CD4-positive, alpha-beta memory T cell (primary cell): ENCODE measurements at places on chromosomes 7 and 10.

GRCh38 chr10:112810711-112811151 lies 139.3 kb upstream of the TCF7L2 start:
- no peak for DNase-seq

DNA sequence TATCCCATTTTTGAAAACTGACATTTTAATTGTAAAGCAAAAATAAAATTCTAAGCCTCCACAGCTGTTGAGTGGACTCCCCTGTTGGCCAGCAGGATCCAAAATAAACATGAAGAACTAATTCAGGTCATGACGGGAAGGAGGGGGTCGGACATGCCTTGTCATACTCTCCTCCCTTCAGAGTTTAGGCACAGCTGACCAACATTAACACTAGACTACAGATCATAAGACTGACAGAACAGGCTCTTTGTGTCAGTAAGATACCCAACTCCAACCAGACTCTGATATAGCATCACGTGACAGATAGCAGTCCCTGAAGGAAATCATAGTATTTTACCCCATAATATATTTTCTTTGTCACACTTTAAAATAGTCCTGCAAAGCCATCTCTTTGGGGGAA lies 20.9 kb upstream of the ZNF12 start:
- no peak for DNase-seq

DNA sequence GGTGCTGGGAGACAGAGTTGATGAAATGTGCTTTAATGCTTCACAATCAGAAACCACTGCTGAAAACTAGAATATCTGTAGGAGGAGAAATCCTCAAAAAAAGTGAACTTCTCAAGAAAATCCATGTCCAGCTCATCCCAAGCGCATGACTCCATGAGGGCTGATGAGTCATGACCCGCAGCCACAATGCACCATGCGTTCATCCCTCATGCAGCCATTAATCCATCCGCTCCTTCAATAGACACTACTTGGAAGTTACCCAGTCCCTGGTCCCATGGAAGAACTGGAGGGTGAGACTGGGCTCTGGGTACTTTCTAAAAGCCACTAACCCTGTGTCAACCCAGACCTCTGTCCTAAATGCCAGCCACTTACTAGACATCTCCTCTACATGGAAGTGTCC lies 24.4 kb downstream of the TMEM273 start:
- no peak for DNase-seq

- no peak for DNase-seq
These were observed 30.7 kb upstream of the HPSE2 start for GRCh38 chr10:99266383-99266782.

DNA sequence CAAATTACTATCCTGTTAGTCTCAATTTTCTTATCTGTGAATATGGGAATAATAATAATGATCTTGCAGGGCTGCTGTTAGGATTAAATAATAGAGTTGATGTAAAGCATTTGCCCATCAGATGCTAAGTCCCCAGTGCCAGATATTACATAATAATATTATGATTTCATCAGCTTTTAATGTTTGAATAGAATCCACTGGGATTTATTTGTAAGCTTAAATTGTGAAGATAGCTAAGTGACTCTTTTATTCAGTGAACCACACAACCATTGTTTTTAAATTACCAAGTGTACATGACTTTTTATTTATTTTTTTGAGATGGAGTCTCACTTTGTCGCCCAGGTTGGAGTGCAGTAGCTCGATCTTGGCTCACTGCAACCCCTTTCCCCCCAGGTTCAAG lies 510.3 kb upstream of the DPP6 start:
- no peak for DNase-seq

DNA sequence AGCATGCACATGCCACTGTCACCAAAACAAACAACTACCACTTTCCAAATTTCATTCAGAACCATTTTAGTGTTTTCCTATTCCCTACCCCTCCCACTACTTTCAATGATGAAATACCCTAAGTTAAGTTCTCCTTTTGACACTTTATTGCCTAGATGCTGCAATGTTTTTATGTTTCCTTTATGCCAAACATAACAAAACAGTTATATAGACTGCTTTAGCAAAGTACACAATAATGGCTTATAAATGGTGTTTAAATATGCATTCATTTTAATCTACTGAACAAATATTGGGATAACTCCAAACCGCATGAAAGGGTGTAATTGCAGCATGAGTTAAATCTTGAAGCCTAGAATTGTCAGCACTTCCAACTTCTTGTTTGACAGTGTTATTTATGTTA lies 69.2 kb downstream of the PHYHIPL start:
- DNase-seq: no peak

- DNase-seq: no peak
These were observed 163.2 kb downstream of the DKK1 start for GRCh38 chr10:52477305-52477704.

DNA sequence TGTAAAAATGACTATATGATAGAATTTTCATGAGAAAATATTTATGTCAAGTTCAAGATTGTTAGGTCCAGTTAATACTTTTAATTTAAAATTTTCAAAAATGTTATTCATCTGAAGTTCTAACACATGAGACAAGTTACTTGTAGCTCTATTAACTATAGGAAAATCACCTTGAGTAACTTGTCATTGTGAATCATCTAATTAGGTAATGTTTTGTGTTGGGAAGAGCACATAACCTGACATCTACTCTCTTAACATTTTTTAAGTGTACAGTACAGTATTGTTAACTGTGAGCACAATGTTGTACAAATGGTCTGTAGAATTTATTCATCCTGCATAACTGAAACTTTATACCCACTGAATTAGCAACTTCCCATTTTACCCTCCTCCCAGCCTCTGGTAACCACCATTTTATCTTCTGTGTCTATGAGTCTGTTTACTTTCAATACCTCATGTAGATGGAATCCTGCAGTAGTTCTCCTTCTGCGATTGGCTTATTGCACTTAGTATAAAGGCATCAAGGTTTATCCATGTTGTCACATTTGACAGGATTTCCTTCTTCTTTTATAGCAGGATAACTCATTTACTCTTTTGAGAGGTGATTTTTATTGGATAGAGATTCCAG lies 54.6 kb downstream of the ARL4A start:
- no peak for DNase-seq

- peak; percentile 65 for DNase-seq
These were observed 113.8 kb upstream of the ADO start for GRCh38 chr10:62690703-62691102.

DNA sequence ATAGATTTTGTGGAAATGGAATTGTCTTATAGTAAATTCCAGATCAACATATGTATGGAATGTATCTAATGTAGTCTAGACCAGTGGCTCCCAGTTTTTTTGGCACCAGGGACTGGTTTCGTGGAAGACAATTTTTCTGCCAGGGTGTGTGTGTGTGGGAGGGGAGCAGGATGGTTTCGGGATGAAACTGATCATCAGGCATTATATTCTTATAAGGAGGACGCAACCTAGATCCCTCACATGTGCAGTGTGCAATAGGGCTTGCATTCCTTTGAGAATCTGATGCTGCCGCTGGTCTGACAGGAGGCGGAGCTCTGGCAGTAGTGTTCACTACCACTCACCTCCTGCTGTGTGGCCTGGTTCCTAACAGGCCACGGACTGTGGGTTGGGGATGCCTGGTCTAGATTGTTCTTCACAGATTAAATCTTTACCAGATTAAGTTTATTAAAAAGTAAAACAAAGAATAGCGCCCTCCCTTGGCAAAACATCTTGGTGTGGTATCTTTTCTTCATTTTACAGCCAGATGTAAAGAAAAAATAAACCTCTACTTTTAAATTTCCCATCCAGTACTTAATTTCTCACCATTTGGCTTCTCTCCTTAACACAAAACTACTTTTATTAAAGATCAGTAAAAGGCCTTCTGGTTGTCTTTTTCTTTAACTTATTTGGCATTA lies 48.4 kb downstream of the SEPTIN7 start:
- no peak for DNase-seq

DNA sequence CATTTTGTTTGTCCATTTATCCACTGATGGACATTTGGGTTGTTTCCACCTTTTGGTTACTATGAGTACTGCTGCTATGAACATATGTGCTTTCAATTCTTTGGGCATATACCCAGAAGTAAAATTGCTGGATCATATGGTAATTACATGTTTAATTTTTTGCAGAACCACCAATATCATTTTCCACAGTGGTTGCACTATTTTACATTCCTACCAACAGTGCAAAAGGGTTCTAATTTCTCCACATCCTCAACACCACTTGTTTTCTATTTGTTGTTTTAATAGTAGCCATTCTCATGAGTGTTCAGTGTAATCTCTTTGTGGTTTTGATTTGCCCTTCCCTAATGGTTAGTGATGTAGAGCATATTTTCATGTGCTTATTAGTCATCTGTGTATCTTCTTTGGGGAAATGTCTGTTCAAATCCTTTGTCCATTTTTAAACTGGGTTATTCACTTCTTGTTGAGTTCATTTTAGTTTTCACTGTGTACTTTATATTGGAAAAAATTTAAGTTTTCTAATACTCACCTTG lies 101.9 kb downstream of the HIBADH start:
- DNase-seq: no peak

DNA sequence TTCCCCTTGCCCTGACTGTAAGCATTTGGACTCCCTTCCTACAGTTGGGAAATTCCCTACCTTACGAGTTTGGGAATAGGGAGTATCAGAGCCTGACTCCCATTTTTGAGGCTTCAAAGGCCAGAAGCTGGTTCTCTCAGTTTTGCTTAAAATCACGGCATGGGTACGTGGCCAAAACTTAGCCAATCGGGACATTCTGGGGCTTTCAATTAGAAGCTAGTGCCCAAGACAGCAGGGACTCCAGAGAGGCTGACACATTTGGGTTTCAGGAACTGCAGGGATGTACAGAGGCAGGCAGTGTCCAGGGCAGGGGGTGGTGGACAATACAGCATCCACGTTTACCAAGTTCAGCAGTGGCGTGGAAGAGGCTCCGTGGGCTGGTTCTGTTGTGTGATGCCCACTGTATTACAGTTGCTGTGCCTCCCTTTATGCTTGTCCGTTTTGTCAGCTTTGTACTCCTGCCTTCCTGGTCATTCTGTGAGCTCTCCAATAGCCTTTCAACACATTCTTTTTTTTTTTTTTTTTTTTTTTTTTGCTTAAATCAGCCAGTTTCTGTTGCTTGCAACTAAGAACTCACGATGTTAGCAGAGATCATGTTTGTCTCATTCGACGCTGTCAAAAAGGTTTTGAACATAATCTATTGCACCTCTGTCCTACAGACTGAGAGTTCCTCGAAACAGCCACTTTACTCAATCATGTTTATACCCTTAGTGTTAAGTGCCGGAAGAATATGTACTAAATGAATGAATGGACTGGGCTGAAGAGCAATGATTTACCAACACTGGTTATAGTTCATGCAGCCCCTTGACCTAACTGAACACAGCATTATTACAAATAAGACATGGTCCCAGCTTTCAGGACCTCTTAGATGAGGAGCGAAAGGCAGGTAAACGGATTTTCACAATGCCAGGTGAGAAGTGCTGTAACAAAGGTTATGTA lies 1.1 kb downstream of the GGCT start:
- no peak for DNase-seq

DNA sequence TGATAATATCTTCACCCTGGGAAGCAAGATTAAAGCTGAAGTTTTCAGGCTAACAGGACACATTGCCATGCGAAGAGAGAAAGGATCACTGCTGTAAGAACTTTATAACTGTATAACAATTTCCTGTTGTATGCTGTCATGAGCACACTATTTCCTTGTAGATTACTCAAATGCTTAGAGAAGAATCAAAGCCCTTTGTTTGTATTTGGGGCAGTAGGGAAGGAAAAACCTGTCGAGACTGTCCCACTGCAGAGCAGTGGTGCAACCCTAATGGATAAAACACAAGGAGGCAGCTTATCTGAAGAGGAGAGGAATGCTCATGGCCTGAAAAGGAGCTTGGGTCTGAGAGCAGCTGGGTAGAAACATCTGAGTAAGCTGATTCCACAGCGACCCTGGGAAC lies 327.7 kb upstream of the NPSR1 start:
- no peak for DNase-seq

GRCh38 chr10:132609211-132609610 lies 71.6 kb downstream of the INPP5A start:
- DNase-seq: no peak

- DNase-seq: no peak
These were observed 460 bp downstream of the ANXA11 start for GRCh38 chr10:80204677-80205476.

- no peak for DNase-seq
These were observed 191.1 kb upstream of the SLC26A5 start for GRCh38 chr7:103637094-103637493.
